ENCODE measurements at places on chromosomes 2 and 18.
A peak's percentile ranks its signal among the peaks of the same experiment; 100 is the strongest.

DNA sequence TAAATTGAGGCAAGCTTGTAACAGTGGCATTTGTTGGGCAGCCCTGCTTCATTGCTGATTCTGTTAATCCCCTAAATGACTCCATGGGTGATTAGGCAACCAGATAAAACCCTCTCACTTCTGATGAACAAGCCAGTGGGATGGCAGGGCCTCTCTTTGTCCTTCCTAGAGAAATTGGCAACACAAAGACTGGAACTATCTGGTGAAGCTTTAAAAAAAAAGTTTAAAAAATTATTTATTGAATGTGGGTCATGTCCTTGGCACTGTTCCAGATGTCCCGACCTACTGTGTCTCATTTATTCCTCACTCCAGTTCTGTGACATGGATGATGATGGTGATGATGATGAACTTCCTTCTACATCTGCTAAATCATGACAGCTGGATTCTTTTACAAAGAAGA lies 30.8 kb downstream of the NRP2 start:
- no peaks in the 10 kb centered on the region for H3K27me3 ChIP-seq
- no peak overlapping the region for H3K4me3 ChIP-seq
- no peak overlapping the region for H3K27ac ChIP-seq
- no peak for DNase-seq
- no peaks in the 10 kb centered on the region for H3K36me3 ChIP-seq

DNA sequence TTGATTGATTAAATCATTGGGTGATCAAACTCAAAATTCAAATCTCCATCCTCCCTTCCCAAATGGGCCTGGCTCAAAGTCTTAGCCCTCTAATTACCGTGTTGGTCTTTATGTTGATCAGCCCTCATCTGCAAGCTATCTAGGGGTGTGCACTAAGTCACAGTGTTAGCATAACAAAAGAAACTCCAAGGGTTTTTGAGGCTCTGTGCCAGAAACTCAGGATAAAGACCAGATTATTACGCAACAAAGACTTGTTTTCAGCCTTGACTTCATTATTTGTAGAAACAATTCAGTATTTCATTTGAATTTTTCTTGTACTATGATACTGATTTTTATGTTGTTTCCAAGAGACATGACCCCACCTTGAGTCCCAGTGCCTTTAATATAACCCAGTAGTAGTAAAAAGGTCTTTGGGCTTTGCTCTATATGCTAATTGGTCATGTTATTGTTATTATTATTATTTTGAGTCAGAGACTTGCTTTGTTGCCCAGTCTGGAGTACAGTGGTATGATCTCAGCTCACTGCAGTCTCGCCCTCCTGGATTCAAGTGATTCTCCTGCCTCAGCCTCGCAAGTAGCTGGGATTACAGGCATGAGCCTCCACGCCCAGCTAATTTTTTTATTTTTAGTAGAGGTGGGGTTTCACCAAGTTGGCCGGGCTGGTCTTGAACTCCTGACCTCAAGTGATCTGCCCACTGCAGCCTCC lies 13.9 kb downstream of the PSMD14 start:
- no peak overlapping the region for H3K4me3 ChIP-seq
- peaks cover 19% of the 10 kb centered on the region for H3K36me3 ChIP-seq
- no peaks in the 10 kb centered on the region for H3K4me1 ChIP-seq
- no peak overlapping the region for H3K27ac ChIP-seq
- no peak for DNase-seq

GRCh38 chr2:120559401-120559800 lies 176.3 kb upstream of the GLI2 start:
- no peaks in the 10 kb centered on the region for H3K36me3 ChIP-seq
- H3K27ac ChIP-seq = no peak overlapping the region
- no peaks in the 10 kb centered on the region for H3K4me1 ChIP-seq

DNA sequence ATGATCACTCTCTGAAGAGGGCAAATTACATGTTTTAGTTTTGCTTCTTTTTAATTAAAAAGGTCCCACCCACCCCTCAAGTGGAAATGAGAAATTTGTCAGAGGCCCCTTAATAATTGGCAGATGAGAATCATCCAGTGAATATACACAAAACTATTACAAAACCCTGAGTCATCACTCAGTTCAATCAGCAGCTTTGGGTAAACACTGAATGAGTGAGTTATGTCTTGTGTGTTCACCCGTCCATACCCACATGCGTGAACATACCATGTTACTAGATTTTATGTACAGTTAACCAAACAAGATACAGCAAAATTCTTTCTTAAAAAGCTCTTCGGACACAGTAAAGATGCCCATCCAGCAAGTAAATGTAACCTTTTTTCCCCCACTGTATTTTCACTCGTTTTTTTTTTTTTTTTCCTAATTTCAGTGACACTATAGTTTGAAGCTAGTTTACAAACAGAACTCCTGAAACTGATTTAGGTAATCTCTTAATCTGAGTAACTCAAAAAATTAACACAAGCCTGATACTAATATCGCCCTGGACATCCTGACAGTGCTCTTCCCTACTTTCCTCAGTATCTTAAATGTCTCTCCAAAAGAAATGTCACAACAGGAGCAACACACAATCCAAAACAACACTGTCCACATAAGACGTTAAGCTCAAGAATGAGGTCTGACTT lies 1.4 kb downstream of the PSME4 start:
- H3K27ac ChIP-seq = peak overlapping the region; percentile 82
- peaks cover 47% of the 10 kb centered on the region for H3K4me1 ChIP-seq
- DNase-seq = peak; percentile 67
- no peaks in the 10 kb centered on the region for H3K27me3 ChIP-seq
- H3K4me3 ChIP-seq = peak overlapping the region; percentile 95

DNA sequence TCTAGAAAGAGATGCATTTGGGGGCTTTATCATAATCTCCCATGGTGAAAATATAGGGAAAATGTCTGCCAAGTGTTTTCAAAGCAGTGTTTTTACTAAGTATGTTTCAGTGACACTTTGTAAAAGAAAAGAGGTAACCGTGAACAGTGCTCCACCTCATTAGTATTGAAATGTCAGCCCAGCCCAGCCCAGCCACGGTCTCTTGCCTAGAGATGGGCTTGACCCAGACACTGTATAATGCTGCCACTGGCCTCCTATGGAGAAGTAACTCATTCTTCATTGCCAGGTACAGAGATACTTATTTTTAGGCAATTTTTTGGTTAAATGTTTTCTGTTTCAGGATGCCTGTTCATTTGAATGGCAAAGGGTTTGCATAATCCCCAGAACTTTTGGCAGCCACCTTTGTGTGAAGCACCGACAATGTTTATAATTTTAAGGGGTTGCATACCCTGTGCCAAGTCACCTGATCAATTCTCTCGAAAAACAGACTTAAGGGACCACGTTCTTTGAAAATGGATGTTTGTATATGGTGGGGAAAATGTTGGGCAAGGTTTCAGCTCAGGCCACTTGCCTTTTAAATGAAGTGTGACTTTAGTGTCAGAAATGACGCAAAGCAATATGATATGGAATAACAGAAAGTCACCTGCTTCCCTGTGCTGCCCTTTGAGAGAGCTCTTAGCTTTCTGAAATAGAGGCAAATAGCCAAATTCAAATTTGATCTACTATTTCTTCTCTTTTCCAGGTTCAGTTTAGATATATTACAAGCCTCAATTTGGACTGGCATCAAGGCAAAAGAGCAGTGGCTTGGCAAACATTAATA lies 314.5 kb upstream of the RGPD4 start:
- no peak for DNase-seq
- no peak overlapping the region for H3K27ac ChIP-seq
- no peaks in the 10 kb centered on the region for H3K27me3 ChIP-seq
- no peak overlapping the region for H3K4me3 ChIP-seq

GRCh38 chr2:241983571-241984270 lies 114.2 kb downstream of the RTP5 start:
- peak overlapping the region; percentile 5 for H3K27ac ChIP-seq
- no peaks in the 10 kb centered on the region for H3K36me3 ChIP-seq
- no peaks in the 10 kb centered on the region for H3K27me3 ChIP-seq
- H3K4me1 ChIP-seq = peaks cover 12% of the 10 kb centered on the region

DNA sequence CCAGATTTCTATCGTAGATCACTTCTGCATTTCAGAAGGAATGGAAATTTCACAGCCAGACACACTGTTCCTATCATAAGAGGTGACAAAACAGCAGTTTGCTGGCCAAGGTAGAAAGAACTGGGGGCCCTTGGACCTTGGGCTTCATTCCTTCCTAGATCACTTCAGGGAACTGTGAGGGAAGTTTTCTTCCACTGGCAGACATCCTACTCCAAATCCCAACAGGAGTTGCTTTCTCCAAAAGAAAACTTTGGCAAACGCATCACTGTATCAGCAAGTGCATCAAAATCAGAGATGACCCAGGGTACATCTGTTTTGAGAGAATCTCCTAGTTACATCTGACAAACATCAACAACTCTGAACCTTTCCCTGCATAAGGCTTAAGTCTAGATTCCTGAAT lies 348.4 kb upstream of the KLHL29 start:
- no peak overlapping the region for H3K27ac ChIP-seq
- DNase-seq = no peak
- no peak overlapping the region for H3K4me3 ChIP-seq
- H3K4me1 ChIP-seq = no peaks in the 10 kb centered on the region
- no peaks in the 10 kb centered on the region for H3K27me3 ChIP-seq
